Activated CD4-positive, alpha-beta T cell treated with anti-CD3 and anti-CD28 coated beads, Interleukin-2, amount 10 ng/mL, durations not matched to agents 7 days and 5 days (primary cell): ENCODE measurements at places on chromosomes 4 and X.

DNA sequence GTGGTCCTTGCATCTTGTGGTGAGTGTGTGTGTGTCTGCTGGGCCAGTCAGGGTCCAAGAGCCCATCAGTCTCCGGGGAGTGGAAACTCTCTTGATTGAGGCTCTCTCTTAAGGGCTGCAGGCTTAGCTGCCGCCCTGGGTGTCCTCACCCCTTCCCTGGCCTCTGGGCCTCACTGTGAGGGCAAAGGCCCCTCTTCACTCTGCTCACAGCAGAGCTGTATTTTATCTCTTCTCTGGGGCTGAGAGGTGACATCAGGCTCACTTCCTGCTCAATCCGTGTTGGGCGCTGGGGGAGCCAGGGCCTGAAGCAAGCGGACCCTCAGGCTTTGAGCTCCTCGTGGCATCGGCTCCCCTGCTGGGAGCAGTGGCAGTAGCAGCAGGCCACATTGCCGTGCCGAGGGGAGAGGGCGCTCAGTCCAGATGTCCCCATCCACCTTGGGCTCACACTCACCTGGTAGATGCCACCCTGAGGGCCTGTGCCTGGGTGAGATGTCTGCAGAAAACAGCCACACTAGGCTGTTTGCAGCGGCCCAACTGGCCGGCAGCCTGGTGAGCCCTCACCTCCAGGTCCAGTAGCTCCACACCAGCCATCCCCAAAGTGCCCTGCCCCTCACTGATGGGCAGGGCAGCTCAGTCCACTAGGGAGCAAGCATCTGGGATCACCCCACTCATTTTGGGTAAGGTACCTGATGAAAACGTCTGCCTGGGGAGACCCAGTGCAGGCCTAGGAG lies 24.7 kb upstream of the PRPS1 start:
- DNase-seq, result no peak

DNA sequence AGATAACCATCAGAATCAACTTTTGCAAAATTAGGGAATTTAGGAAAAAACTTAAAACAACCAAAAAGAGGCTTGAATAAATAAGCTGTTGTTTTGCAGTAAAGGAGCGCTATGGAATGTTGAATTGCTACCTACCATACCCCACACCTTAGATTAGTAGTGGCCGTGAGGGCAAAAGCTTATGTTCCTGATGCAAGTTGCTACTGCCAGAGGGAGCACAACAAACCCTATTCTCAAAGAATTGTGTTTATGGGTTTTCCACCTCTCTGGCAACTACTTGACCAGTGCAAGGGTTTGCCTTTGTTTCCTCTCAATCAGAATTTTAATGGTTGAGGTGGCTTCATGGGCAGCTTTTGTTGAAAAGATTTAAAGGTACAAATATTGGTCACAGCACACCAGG lies 268.1 kb downstream of the LAS1L start:
- no peak for DNase-seq

GRCh38 chr4:81491943-81492342 lies 20.2 kb upstream of the RASGEF1B start:
- peak; percentile 55 for DNase-seq

DNA sequence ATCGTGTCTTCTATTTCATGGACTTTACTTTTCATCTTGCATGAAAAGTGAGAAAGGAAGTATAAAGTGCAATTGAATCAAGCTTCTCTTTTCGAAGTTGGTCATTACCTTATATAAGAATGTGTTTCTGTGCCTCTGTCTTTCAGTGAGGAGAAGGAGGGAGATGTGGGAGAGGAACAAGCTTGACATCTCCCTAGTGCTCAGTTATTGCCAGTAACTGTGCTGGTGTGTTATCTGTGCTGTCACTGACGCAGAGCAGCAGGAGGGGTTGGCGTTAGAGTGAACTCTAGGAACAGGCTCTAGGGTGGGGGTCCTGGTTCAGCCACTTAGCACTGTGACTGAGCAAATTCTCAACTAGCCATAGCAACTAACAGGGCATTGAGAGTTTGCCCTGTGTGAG lies 34.0 kb upstream of the TBC1D9 start:
- DNase-seq, result no peak

- no peak for DNase-seq
Measured at GRCh38 chrX:38494239-38494823, 67.0 kb upstream of the TSPAN7 start.

- no peak for DNase-seq
Measured at GRCh38 chr4:11196927-11197522, 231.7 kb downstream of the HS3ST1 start.

DNA sequence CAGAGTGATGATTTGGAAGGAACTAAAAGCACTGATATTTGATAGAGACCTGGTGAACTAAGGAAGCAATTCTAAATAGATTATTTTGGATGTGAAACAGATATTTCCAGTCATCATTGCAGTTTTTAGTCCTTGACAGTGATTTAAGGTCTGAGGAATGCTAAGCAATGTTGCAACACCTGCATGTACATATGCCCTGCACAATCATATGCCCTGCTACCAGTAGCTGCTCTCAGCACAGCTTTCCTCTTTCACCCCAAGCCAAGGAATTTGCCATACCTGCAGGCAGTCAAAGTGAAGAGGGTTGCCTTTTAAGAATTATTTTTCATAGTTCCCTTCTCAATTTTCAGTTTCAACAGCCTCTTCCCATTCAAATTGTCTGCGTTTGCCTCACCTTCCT lies 8.7 kb upstream of the FAM47A start:
- no peak for DNase-seq
